Stimulated activated CD4-positive, alpha-beta T cell treated with anti-CD3 and anti-CD28 coated beads, Interleukin-1b, Interleukin-23, amount 100 ng/mL, for 1 hour (primary cell): ENCODE measurements at places on chromosomes 11 and 22.
A peak's percentile ranks its signal among the peaks of the same experiment; 100 is the strongest.

- DNase-seq, result no peak
These were observed 300.8 kb upstream of the ISX start for GRCh38 chr22:34765115-34765514.

DNA sequence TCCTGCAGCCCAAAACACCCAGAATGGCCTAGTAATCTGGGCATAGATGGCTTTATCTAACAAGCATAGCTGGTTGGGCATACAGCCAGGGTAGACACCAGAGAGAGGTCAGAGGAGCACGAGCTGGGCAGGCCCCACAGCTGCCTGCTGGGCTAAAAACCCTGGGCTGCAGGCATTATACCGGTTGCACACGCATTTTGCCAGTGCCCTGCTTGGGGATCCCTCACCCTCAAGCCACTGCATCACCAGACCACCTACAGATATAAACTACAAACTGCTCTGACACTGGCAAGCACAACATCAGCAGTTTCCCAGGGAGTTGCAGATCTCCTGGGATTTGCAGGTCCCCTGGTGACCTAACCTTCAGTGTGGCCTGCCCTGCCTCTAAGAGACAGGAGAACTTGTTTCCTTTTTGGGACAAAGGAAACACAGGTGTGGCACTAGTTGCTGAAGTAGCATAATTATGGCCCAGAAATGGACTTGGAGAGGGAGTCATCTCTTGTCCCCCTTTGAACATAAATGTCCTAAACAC lies 79.1 kb upstream of the SC5D start:
- DNase-seq, result no peak

GRCh38 chr22:20982563-20982882 lies 426 bp downstream of the LZTR1 start:
- DNase-seq, result no peak

- no peak for DNase-seq
These were observed 1024.3 kb downstream of the TBC1D22A start for GRCh38 chr22:47786650-47787290.

- no peak for DNase-seq
These were observed 7.0 kb downstream of the MAPK8IP2 start for GRCh38 chr22:50607659-50608020.

DNA sequence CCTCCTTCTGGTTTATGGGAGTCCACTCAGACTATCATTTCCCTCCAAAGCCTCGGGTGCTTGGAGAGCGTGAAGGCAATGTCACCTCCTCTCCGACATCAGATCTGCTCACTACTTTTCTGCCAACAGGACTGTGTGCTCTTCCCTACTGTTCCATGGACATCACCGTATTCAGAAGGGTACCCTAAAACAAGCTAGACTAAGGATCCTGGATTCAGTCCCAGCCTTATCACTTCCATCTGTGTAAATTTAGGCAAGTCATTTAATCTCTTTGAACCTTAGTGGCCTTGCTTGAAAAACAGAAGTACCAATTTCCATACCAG lies 78.2 kb downstream of the KCNC1 start:
- no peak for DNase-seq

GRCh38 chr22:24504540-24504939 lies 9.4 kb downstream of the UPB1 start:
- no peak for DNase-seq

DNA sequence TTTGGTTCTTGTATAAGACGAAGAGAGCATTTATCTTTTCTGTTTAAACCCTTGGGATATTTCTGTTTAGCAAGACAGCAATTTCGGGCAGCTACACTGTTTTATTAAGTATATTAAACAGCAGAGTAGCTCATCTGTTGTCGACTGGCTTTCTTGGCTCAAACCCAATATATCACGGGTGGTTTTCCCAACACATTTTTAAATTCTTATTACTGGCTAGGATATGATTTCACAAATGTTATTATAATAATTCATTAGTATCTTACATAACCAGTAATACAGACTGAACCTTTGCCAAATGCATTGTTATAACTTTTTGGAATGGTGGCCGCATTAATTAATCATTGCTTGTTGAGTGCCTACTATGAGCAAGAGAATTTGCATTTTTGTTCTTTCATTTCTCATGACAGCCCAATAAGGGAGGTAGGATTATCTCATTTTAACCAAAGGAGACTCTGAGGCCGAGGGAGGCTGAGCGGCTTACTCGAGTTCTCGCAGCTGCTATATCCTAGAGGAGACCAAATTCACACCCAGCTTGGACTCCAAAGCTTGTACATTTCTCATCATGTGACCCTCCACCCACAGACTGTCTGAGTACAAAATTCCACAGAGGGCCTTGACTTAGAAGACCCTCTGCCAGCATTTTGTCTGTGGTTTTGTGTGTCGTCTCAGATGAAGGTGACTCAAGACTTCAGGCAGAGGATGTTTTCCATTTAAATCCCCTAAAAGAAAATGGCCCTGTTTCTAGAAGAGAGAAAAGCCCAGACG lies 304.9 kb downstream of the NTM start:
- DNase-seq, result no peak

DNA sequence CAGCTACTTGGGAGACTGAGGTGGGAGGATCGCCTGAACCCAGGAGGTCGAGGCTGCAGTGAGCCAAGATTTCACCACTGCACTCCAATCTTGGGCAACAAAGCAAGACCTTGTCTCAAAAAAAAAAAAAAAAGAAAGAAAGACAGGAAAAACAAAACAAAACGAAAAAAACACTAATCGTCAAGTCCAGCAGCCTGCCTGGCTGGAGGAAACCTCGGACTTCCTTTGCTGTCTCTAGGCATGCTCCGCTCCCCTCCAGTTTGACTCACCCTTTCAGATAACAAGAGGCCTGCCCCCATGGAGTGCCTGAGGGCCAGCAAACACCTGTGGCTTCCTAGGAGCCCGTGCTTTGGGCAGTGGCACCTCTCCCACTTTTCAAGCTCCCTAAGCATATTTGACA lies 28.8 kb upstream of the CHKA start:
- DNase-seq, result no peak

- no peak for DNase-seq
These were observed 8.3 kb upstream of the DCHS1 start for GRCh38 chr11:6663794-6664469.

GRCh38 chr11:82529936-82530335 lies 203.7 kb downstream of the FAM181B start:
- no peak for DNase-seq

- DNase-seq, result no peak
These were observed 10.7 kb upstream of the NAP1L4 start for GRCh38 chr11:3002871-3003270.

DNA sequence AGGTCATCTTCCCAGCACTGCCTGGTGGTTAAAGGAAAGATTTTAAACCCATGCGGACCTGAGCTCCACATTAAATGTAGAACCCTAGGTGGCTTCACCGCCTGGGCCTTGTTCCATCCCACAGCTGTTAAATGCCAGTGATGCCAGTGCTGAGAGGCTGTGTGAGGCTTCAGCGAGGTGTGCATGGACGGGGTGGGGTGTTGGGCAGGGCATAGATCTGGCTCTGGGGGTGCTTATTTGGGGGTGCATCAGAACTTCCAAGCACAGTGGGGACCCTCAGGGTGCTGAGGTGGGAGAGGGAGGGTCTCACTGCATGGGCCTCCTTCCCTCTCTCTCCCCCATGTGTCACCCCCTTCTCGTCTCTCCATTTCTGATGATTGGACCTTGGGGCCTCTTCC lies 90.1 kb upstream of the B3GAT1 start:
- no peak for DNase-seq

- no peak for DNase-seq
These were observed 63.0 kb downstream of the HORMAD2 start for GRCh38 chr22:30143265-30143664.

DNA sequence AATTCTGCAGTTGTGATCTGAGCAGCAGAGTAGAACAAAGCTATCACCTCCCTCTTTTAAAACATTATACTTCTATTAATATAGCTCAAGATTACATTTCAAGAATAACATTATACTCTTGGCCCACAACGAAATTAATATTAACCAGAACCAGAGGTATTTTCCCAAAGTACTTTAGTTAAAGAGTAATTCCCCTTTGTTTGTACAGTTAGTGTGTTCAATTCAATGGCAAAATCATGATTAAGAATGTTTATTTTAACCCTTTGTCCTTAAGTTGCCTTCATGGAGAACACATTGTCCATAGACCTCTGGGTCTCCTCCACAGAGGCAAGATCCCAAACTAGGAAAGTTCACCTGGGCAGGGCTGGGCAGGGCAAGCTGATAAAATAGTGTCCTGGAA lies 88.0 kb upstream of the CSNK2A3 start:
- DNase-seq, result no peak

GRCh38 chr11:59261150-59261549 lies 48.4 kb upstream of the MPEG1 start:
- no peak for DNase-seq

- no peak for DNase-seq
These were observed 21.3 kb downstream of the MYO18B start for GRCh38 chr22:25763239-25763777.

GRCh38 chr11:116857316-116857715 lies 19.9 kb upstream of the APOA1 start:
- DNase-seq, result no peak

GRCh38 chr11:59560702-59561473 lies 49.5 kb downstream of the OR4D9 start:
- peak; percentile 62 for DNase-seq

GRCh38 chr11:78925387-78925786 lies 350.7 kb upstream of the NARS2 start:
- DNase-seq, result no peak

GRCh38 chr22:28146401-28147314 lies 227.6 kb upstream of the PITPNB start:
- no peak for DNase-seq

DNA sequence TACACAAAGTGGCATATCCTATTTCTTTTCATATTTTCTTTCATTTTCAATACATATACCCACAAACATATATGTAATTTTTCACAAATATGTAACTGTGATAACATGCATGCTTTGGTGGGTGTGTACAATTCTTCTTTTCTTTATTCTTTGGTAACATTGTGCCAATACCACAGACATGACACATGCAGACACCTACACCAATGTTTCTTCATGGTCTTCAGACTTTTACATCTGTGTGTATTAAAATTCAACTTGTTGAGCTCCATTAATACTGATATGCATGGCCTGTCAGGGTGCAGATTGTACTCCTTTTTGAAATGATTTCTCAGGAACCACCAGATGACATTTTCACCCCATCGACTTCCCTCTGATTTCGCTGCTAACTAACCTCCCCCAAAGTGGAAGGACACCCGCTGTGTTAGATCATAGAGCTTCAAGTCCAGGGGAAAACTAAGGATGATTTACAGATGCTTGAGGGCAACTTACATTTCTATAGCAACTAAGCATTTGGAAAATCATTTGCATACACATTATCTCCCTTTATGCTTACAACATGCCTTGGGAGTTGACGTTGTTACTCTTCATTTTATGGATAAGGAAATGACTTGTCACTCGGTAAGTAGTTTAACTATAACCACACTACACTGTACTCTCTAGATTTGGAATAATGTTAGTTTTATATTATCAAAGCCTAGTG lies 10.5 kb upstream of the PANX3 start:
- DNase-seq, result no peak

GRCh38 chr11:76159983-76160661 lies 46.2 kb downstream of the WNT11 start:
- no peak for DNase-seq

DNA sequence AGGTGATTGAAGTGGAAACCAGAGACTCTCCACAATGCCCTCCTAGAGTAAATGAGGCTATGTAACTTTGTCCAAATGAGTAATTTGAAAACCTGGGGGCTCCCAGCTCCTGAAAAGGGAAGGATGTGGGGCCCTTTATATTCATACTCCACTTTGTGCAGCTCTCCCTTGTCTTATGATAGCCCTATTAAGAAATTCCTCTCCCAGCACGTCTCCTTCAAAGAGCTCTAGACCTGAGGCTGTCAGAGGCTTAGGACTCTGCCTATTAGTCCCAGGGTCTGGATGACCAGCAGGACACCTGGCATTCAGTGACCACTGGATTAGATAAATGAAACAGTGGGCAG lies 2.1 kb downstream of the SLC43A1 start:
- no peak for DNase-seq

DNA sequence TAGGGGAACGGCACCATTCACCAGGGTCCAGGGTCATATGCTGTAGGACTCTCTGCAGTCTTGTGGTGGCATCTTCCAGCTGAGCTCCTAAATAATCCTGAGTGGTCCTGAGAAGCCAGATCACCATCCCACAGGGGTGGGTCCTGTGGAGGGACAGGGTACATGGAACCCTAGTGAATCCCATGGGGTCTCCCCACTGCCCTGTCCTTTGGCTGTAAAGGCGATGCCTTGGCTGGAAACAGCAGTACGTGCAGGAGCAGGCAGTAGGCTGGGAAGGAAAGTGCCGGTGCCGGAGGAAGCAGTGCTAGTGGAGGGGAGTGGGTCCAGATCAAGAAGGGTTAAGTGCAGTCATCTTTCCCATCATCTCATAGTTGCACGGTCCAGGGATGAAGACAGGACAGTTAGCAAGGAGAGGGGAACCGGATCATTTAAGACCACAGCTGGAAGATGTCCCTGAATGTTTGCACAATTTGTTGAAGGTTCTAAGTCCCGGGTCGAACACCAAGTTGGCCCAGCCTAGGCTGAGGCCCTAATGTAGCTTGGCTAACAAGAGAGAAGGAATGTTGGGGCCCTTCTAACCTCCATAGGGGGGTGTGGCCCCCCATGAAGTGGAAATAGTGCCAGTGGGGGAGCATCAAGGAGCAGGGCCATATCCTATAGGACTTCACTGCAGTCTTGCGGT lies 18.1 kb downstream of the TSPAN32 start:
- DNase-seq, result no peak

- DNase-seq, result no peak
These were observed 6.0 kb upstream of the SUSD2 start for GRCh38 chr22:24175160-24175808.

- DNase-seq, result no peak
These were observed 59.4 kb downstream of the PPFIBP2 start for GRCh38 chr11:7573193-7573557.

- DNase-seq, result no peak
These were observed 1.4 kb downstream of the PCSK7 start for GRCh38 chr11:117230286-117230961.

- no peak for DNase-seq
These were observed 390.0 kb downstream of the NTM start for GRCh38 chr11:131760091-131761061.

DNA sequence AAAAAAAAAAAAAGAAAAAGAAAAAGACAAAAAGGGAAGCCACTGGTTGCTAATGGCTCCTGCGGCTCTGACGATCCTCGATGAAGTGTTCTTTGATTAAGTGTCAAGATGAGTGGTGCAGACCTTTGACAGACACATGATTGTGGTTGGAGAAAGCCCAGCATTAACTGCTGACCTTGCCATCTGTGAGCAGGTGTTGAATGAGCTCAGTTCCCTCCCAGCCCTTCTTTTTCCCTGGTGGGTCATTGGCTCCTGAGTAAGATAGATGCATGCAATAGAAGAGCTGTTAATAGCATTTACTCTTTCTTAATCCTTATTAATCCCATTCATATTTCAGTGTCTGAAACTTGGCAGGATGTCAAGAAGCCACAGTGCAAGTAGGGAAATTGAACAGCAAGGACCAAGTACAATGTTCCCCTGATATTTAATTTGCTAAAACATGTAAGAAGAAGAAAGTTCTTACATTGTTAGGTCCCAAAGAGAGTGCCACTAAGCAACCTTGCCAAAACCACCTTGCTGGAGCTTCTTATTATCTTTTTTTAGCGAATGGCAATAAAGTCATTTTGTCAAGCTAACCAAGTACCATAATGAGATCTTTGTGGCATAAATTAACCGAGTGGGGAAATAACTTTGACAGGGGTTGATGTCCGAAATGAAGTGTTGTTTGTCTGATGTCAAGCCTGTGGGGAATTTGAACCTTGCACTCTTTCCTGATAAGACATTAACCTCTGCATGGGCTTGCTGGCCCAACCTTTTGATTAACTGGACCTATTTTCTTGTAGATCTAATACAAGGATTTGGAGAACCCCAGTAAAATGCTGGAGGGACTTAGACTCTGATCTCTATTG lies 113.7 kb downstream of the PTPRJ start:
- DNase-seq, result no peak
